ENCODE measurements at places on chromosomes 4 and X.

GRCh38 chr4:70515367-70516250 lies 2.8 kb upstream of the AMTN start:
- no peak for DNase-seq

DNA sequence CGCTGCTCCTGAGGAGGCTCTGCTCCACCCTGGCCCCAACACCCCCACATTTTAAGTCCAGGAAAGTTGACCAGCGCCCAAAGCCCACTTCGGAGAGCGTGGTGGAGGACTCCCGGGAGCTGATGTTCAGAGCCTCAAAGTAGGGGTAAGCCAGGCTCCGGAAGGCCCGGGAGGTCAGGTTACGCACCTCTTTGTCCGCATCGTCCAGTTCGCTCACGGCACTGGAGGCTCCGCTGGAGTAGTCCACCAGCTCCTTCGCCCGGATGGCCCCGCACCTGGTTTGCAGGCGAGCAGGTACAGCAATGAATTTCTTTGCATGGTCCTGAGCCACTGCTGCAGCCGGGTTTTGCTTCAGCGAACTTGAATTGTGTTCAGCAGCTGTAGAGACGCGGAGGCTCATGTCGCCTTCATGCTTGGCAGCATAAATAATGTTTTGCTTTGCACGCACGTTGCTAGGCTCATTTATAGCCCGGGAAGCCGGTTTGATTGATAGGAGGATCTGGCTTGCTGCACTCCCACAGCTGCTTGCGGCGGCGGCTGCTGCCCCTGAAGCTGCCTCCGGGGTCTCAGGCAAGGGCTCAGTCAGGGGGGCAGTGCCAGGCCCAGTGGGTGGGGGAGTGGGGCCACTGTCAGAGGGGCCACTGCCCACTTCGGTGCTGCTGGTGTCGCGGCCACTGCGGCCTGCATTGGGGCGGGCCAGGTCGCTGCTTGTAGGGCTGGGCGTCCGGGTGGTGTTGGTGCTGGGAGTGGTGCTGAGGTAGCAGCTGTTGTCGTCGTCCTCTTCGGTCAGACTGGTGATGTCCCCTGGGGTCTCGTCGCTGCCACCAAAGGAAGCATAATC lies 4.8 kb downstream of the C4orf54 start:
- no peak for DNase-seq

- no peak for DNase-seq
Observed at GRCh38 chr4:3630598-3631543, 98.6 kb upstream of the LRPAP1 start.

- no peak for DNase-seq
Observed at GRCh38 chr4:88014386-88014905, 7.0 kb downstream of the PKD2 start.

GRCh38 chr4:138645289-138645688 lies 370.3 kb upstream of the NOCT start:
- peak; percentile 14 for DNase-seq

GRCh38 chr4:40228497-40229365 lies 31.9 kb downstream of the RHOH start:
- DNase-seq, result peak; percentile 27

DNA sequence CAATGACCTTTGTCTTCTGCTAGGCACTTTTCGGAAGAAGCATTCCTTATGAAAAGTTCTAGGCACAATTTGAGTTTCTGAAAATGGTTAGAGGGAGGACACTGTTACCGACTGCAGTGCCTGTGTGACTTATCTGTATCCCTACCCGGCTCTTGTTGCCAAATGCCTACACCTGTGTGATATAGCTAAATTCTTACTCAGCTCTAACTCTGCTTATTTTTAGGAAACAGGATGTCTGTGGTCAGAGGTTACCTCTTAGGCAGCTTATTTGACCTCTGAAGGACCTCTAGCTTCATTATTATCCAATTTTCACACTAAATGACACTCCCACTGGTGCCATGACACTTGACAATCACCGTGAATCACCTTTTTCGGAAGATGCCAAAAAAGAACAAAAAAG lies 561.1 kb upstream of the SMIM31 start:
- no peak for DNase-seq

DNA sequence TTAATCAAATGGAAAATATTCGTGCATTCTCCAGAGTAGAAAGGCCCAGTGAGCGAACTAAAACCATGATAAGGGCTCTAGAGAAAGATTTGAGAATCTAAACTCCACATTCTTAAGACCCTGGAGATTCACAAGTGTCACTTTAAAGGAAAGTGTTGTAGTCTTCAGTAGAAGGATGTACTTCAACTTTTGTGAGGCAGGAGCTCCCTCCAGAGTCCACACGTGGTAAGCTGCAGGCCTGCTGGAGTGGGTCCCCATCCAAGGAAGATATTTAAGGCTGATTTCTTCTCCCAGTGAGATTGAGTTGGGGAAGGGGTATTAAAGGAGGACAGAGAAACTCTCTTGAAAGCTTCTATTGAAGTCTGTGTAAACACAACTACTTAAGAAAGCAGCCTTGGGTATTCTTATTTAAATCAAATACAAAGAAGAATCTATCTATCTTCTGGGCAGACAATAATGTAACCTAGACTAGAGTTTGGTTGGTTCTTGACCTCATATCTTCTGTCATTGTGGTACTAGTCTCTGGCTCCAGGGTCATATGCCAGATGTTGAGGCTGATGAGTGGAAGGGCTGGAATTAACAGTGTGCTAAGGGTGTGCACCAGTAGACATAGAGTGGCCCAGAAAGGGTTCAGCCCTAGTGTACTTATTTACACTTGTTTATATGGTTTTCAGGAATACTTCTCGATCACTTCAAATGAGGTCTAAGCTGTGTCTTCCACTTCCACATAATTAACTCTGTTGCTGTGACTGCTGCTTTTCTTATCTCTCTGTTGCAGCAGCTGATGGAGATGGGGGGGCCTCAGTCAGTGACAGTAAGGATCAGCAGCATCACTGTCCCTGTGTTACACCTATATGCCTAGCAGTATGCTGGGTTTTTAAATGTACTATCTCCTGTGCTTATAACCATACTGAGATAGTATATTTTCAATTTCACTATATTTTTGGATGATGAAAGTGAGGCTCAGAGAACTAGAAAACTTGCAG lies 76.1 kb downstream of the HMGB2 start:
- peak; percentile 58 for DNase-seq

DNA sequence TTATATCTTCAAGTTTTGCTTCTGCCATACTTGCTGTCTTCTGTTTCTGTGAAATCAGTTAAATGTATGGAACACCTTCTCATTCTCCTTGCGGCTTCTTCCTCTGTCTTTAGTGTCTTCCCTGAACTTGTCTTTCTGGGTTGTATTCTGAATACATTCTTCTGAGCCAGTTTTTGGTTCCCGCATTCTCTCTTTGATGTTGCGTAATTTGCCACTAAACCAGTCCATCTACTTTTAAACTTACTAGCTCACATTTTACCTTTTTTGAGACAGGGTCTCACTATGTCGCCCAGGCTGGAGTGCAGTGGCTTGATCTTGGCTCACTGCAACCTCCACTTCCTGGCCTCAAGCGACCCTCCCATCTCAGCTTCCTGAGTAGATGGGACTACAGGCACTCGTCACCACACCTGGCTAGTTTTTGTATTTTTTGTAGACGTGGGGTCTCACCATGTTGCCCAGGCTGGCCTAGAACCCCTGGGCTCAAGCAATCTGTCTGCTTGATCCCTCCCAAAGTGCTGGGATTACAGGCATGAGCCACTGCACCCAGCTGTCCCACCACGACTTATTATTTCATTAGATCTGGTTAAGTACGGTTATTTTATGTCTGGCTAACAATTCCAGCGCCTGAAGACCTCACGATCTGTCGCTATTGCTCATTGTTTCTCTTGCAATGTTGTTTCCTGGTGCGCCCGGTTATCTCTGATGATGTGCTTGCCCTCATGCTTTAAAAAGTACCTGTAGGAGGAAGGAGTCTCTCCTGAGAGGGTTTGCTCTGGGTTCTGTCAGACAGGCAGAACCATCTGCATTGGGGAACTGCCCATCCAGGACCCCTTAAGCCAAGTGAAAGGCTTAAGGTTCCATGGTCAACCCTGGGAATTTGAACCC lies 9.8 kb upstream of the FAM3A start:
- no peak for DNase-seq

DNA sequence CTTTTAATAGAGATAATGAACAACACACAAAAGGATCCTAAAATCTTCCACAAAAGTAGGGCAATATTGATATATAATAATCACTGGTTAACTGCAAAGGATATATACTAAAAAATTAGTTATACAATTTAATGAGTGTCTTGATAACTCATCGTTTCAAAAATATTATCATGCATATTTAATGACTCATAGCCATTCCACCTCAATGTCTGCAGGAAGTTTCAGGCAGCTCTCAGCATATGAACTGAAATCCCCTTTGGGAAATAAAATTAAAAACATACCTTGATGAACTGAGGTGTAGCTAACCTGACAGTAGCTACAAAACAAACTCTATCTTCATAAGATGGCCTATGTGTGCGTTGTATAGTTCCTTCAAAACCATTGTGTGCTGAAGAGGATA lies 62.9 kb downstream of the TMEM165 start:
- DNase-seq, result no peak

- DNase-seq, result peak; percentile 13
Observed at GRCh38 chrX:50812995-50813842, 775 bp downstream of the SHROOM4 start.

DNA sequence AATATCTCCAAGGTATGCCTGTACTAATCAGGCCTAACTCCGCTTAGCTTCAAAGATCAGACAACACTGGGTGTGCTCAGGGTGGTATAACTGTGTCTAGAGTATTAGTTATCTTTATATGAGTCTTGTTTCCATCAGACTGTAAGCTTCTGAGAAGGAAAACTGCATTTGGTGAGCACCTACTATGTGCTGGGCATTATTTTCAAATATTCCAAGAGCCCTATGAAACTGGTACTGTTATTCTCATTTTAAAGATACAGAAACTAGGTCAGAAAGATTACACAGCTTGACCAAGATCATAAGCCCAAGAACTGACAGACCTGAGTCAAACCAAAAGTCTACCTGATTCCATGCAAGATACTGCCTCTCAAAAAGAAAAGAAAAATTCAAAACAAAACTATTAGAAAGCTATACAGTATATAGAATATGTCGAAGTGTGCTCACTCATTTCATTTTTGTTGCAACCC lies 44.4 kb downstream of the LRBA start:
- DNase-seq, result no peak

DNA sequence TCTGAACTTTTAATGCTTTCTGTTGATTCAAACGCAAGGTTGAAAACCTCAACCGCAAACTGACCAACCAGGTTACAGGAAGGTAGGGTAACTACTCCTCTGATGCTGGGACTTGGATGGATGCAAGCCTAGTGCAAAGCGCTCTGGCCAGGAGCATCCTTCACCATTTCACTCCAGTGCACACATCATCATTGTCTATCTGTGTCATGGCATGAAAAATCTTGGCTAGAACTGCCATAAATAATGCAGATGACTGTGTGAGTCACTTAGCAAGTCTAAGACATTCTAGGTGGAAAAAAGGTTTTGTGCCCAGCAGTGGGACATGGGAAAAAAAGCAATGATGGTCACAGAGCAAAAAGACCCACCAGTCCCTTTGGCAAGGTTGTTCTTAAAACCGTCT lies 10.9 kb downstream of the ADGRA3 start:
- peak; percentile 38 for DNase-seq

Measured in RPMI7951 (cell line).